Muscle of leg (tissue), 16 donors: ENCODE measurements at places on chromosomes 7 and 10. TPM values are rescaled to one million over a fixed set of nuclear protein-coding genes. Genes with fewer than 3 reads are reported as not detected.

GPR37 gene
- 16.9 TPM for total RNA-seq

SEMA3D gene
- 19.8 TPM for total RNA-seq

ATRNL1 gene
- total RNA-seq: 7.1 TPM

DNA sequence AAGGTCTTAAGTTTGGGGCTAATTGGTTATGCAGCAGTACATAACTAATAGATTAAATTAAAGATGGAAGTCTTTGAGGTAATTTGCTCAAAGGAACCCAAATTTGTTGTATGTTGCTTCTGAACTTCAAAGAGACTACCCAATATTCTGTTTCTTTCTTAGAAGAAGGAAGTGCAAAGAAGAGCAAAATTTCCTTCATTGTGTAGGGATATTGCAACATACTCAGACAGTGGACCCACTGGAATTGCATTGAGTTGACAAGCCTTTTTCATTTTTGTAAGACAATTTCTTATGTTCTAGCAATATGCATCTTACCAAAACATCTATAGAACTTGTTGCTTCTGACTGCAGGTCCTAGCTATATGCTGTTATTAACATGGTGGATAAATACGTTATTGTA is 527.8 kb downstream of the SH2D4B start:
- no peak overlapping the region for H3K4me3 ChIP-seq
- no peak overlapping the region for H3K27ac ChIP-seq
- no peaks in the 10 kb centered on the region for H3K4me1 ChIP-seq
- no peak for DNase-seq
- no peaks in the 10 kb centered on the region for H3K36me3 ChIP-seq

DNA sequence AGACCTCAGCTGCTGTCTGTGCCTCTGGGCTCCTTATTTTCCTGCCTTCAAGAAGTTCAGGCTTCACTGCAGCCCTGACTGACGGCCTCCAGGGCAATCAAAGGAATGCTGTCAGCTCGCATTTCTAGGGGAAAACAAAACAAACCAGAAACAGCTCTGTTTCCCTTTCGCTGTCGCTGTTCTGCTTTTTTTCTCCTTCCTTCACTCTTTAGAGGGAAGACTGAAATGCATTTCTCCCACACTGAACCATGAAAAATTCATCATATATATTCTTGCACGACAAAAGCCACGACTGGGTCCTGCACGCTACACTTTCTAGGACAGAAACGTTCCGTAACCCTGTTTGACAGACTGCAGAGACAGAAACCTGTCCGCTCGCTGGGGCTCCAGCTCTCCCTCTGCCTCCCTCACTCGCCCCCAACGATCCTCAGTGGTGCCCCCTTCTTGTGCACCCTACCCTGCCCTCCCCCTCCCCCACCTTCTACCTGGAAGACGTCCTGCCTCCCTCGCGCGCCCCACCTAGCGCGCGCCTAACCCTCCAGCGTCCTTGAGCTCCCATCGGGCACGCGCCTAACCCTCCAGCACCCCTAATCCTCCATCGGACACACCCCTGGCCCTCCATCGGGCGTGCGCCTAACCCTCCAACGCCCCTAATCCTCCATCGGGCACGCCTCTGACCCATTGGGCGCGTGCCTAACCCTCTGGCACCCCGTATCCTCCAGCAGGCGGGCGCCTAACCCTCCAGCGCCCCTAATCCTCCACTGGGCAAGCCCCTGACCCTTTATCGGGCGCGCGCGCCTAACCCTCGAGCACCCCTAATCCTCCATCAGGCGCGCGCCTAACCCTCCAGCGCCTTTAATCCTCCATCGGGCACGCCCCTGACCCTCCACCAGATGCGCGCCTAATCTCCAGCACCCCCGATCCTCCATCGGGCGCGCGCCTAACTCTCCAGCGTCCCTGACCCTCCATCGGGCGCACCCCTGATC is 37.1 kb downstream of the SVOPL start:
- peaks cover 4% of the 10 kb centered on the region for H3K27me3 ChIP-seq
- H3K4me1 ChIP-seq: no peaks in the 10 kb centered on the region
- H3K4me3 ChIP-seq: peak overlapping the region; percentile 39

- DNase-seq: peak; percentile 67
- H3K36me3 ChIP-seq: no peaks in the 10 kb centered on the region
- no peak overlapping the region for H3K27ac ChIP-seq
- no peak overlapping the region for H3K4me3 ChIP-seq
- peaks cover 2% of the 10 kb centered on the region for H3K4me1 ChIP-seq
Measured at GRCh38 chr10:114095559-114096337, 52.1 kb downstream of the ADRB1 start.

- no peak overlapping the region for H3K27ac ChIP-seq
- H3K27me3 ChIP-seq: no peaks in the 10 kb centered on the region
- H3K4me3 ChIP-seq: no peak overlapping the region
- no peak for DNase-seq
- H3K4me1 ChIP-seq: peaks cover 6% of the 10 kb centered on the region
- H3K36me3 ChIP-seq: no peaks in the 10 kb centered on the region
Measured at GRCh38 chr10:91378061-91378460, 32.1 kb upstream of the HECTD2 start.

DNA sequence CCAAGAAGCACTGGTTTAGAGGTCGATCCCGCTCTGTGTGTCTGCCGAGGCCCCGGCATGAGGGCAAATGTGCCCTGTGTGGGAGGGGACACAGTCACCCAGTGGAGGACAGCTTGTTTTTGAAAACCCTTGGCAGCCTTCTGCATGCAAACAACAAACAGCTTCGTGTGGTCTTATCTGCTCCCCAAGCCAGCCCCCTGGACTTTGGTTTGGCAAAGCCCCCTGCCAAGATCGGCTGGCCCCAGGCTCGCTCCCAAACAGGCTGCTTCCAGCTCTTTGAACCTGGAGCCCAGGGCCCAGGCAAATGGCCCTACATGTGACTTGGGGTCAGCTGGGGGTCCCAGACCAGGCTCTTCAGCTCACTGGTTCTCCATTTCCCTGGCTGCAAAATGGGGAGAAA is 2.9 kb downstream of the ELN start:
- H3K4me1 ChIP-seq: peaks cover 84% of the 10 kb centered on the region
- peaks cover 6% of the 10 kb centered on the region for H3K36me3 ChIP-seq
- peaks cover 20% of the 10 kb centered on the region for H3K27me3 ChIP-seq
- no peak for DNase-seq
- H3K4me3 ChIP-seq: no peak overlapping the region

DNA sequence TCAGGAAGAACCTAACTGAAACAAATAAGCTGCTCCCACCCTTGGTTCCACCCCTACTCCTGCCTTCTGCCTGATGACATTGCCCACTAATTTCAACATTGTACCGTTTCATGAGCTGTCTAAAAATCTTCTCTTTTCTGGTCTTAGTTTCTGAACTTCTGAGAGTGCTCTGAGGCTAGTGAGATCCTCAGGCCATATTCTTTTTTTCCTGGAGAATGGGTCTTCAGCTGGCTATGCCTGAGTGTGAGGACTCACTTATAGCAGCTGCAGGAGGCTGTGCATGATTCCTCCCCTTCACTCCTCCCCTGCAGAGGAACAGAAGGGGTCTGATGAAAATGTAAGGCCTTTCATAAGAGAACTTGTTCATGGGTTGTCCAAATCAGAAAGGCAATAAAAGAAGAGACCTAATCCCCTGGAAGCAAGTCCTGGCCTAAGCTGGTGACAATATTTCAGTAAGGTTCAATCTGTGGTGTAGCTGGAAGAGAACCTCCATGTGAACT is 11.1 kb downstream of the HOXA4 start:
- peaks cover 42% of the 10 kb centered on the region for H3K36me3 ChIP-seq
- no peak overlapping the region for H3K27ac ChIP-seq
- DNase-seq: no peak
- H3K27me3 ChIP-seq: peaks cover 7% of the 10 kb centered on the region

GRCh38 chr7:97149843-97150242 is 32.3 kb downstream of the SDHAF3 start:
- no peak for DNase-seq
- H3K36me3 ChIP-seq: no peaks in the 10 kb centered on the region
- no peak overlapping the region for H3K4me3 ChIP-seq

GRCh38 chr10:48442090-48442808 is 135.8 kb downstream of the MAPK8 start:
- no peak for DNase-seq
- no peak overlapping the region for H3K4me3 ChIP-seq
- H3K27ac ChIP-seq: no peak overlapping the region
- H3K27me3 ChIP-seq: no peaks in the 10 kb centered on the region
- H3K36me3 ChIP-seq: peaks cover 5% of the 10 kb centered on the region

DNA sequence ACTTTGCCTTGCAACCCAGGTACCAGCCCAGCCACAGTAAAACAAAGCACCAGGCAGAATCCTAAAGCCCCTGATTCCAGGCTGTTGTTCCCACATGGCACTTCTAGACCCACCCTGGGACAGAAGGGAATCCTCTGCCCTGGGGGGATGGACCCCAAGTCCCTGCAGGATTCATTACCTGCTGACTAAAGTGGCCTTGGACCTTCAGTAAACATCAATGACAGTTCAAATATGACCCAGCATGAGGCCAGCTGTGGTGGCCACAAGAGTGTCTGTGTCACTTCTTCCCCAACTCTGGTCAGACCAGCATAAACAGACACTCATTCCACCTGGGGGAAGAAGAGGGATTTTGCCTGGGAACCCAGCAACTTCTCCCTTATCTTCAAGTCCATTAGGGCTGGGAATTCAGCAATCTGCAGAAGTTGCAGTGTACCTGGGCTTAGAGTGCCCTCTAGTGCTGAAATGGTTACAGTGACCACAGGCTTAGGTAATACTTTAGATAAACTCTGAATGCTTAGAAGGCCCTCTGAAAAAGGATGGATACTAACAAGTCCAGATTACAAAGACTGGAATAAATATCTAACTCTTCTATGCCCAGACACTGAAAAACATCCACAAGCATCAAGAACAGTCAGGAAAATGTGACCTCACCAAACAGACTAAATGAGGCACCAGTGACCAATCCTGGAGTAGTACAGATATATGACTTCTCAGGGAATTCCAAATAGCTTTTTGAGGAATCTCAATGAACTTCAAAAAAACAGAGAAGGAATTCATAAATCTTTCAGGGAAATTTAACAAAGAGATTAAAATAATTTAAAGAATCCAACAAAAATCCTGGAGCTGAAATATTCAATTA is 108.5 kb upstream of the TMEM168 start:
- H3K4me1 ChIP-seq: no peaks in the 10 kb centered on the region
- H3K27me3 ChIP-seq: no peaks in the 10 kb centered on the region

DNA sequence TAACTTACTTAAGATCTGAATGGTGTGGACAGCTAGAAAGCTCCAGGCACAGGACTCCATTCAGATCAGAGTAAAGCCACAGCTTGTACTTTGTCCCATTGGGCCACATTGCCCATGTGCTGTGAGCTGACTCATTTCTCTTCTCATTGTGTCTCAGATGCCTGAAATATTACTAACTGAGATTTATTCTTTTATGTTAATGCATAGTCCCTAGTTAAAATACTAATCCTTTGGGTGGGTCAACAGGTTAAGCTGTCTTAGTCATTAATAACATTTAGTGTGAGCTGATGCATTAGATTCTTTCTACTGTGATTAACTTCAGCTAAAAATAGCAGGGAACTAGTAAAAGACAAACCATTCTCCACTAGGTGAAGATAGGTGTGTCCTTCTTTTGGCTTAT is 104.7 kb upstream of the ARMC3 start:
- H3K27me3 ChIP-seq: no peaks in the 10 kb centered on the region
- H3K4me1 ChIP-seq: no peaks in the 10 kb centered on the region
- H3K36me3 ChIP-seq: no peaks in the 10 kb centered on the region
- no peak overlapping the region for H3K27ac ChIP-seq
- no peak overlapping the region for H3K4me3 ChIP-seq
- no peak for DNase-seq

GRCh38 chr7:30433082-30433481 is 45.5 kb downstream of the NOD1 start:
- no peak overlapping the region for H3K27ac ChIP-seq
- H3K27me3 ChIP-seq: no peaks in the 10 kb centered on the region
- no peak overlapping the region for H3K4me3 ChIP-seq
- H3K4me1 ChIP-seq: peaks cover 12% of the 10 kb centered on the region
- peak; percentile 92 for DNase-seq

DNA sequence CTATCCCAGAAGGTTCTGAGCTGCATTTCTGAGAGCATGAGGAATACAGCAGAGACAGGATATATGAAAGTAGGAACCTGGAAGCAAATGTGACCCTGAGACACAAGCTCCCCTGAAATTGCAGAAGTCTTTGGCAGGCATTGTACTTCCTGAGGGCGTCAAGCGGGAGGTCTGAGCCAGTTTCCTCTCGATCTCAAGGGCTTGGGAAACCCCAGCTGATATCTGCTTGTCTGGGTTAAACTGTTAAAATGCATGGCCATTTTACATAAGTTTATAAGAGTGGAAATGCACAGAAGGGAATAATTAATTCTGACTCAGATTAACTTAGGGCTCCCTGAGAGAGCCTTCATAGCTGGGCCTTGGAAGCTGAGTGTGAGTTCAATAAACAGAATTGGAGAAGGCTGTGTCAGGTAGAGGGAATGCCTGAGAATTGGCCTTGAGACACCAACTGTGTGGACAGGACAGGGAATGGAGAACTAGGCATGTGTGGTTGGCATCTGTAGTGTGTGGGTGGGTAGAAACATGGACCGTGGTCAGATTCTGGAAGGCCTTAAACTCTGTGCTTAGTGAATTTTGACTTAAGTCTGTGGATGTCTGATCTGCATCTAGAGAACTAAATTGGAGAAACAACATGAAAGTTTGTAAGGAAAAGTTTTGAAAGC is 53.3 kb downstream of the WIPF3 start:
- peak overlapping the region; percentile 66 for H3K27ac ChIP-seq
- peaks cover 28% of the 10 kb centered on the region for H3K4me1 ChIP-seq
- peak; percentile 70 for DNase-seq
- H3K4me3 ChIP-seq: no peak overlapping the region
- no peaks in the 10 kb centered on the region for H3K36me3 ChIP-seq
- H3K27me3 ChIP-seq: no peaks in the 10 kb centered on the region

- DNase-seq: no peak
- H3K4me1 ChIP-seq: peaks cover 28% of the 10 kb centered on the region
- no peaks in the 10 kb centered on the region for H3K36me3 ChIP-seq
- no peaks in the 10 kb centered on the region for H3K27me3 ChIP-seq
- H3K4me3 ChIP-seq: no peak overlapping the region
Measured at GRCh38 chr10:31605861-31606525, 287.0 kb downstream of the ZEB1 start.

GRCh38 chr7:2866601-2867000 is 22.5 kb upstream of the GNA12 start:
- peaks cover 35% of the 10 kb centered on the region for H3K4me1 ChIP-seq
- H3K36me3 ChIP-seq: no peaks in the 10 kb centered on the region
- no peak overlapping the region for H3K4me3 ChIP-seq
- no peaks in the 10 kb centered on the region for H3K27me3 ChIP-seq
- DNase-seq: no peak
- no peak overlapping the region for H3K27ac ChIP-seq

GRCh38 chr10:35927990-35928488 is 285.9 kb upstream of the FZD8 start:
- DNase-seq: peak; percentile 52
- H3K36me3 ChIP-seq: no peaks in the 10 kb centered on the region
- no peaks in the 10 kb centered on the region for H3K27me3 ChIP-seq
- no peak overlapping the region for H3K4me3 ChIP-seq
- H3K4me1 ChIP-seq: peaks cover 30% of the 10 kb centered on the region

- peak; percentile 82 for DNase-seq
- H3K27me3 ChIP-seq: no peaks in the 10 kb centered on the region
- H3K4me1 ChIP-seq: peaks cover 5% of the 10 kb centered on the region
- H3K36me3 ChIP-seq: no peaks in the 10 kb centered on the region
- peak overlapping the region; percentile 25 for H3K4me3 ChIP-seq
- H3K27ac ChIP-seq: peak overlapping the region; percentile 59
Measured at GRCh38 chr10:103053659-103054581, 135.8 kb downstream of the CNNM2 start.
